ENCODE measurements at places on chromosomes 1 and 21. TPM values are rescaled to one million over a fixed set of nuclear protein-coding genes. Genes with fewer than 3 reads are reported as not detected.

The KCTD3 gene
- 57.7 TPM for total RNA-seq

The HJV gene
- 0.62 TPM for total RNA-seq

- no peak for DNase-seq
These were observed 23.9 kb upstream of the EPB41 start for GRCh38 chr1:28890435-28890834.

DNA sequence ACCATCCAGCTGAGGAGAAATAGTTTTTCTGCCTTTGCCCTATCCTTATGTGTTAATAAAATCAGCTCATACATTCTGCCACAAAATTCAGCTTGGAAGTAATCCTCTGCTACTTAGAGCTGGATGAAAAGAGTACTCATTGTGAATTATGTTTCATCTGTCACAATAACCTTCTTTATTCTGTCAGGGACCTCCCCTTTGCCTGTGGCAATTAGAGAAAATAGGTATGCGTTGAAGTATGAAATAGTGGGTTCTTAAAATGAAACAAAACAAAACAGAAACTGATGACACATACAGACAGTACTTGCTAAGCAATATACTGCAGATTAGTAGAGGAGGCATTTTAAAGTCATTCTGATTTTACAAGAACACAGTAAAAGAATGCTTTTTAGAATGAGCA lies 578.5 kb downstream of the USP25 start:
- no peak for DNase-seq

- no peak for DNase-seq
These were observed 24.7 kb downstream of the VPS45 start for GRCh38 chr1:150092180-150092791.

GRCh38 chr21:42414928-42415769 lies 11.4 kb downstream of the UBASH3A start:
- peak; percentile 56 for DNase-seq

DNA sequence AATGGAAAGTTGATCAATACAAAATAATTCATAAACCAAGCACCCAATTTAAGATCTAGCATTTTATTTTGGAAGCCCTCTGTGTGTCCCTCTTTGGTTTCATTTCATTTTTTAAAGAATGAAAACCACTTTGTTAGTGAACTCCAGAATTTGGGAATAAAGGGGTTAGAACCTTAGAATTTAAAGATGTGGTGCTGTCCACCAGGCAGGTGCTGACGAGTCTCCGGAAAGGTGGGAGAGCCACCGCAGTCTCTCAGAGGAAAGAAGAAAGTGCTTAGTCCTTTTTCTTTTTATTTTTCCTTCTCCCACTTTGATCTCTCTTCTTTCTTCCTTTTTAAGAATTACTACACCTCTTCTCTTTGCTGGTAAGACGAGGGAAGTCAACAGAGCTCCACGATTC lies 20.5 kb upstream of the HIVEP3 start:
- no peak for DNase-seq
